ENCODE measurements at places on chromosomes 16 and 17.

DNA sequence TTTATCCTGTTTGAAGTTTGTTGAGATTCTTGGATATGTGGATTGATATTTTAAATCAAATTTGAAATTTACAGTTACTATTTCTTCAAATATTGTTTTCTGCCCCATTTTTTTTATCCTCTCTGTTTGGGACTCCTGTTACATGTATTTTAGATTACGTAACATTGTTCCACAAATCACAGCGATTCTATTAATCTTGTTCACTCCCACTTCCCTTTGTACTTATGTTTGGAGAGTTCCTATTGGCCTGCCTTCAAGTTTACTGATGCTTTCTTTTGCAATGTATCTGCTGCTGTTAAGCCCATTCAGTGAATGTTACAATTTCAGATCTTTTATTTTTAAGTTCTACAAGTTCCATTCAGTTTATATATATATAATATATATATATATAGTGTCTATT is 288.3 kb upstream of the TNRC6C start:
- DNase-seq, result no peak

DNA sequence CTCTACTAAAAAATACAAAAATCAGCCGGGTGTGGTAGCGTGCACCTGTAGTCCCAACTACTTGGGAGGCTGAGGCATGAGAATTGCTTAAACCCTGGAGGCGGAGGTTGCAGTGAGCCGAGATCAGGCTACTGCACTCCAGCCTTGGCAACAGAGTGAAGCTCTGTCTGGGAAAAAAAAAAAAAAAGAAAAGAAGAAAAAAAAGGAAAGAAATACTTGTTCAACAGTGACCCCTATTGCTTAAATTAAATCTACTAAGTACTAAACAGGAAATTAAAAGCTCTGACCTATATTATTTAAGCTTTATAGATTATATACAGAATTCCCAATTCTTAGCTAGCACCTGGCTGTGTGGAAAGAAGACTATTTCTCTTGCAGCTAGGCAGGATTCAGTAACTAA is 48.9 kb downstream of the FBXL20 start:
- peak; percentile 39 for DNase-seq

DNA sequence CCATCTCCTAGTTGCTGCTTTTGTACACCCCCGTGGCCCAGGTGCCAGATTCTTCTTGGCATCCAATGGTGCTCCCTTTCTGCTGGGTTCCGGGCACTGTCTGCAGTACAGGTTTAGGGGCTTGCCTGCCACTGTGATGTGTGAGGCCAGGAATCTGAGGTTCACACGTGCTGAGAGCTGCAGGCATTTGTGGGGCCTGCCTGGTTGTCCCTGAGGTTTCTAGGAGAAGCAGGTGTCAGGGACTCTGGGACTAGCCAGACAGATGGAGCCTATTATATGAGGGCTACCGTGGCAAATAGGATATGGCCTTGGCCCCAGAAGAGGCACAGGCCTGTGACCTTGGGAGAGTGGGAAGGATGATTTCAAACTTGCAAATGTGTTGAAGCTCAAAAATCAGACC is 29.3 kb downstream of the NDEL1 start:
- no peak for DNase-seq

GRCh38 chr16:85192238-85193114 is 80.2 kb upstream of the CIBAR2 start:
- DNase-seq, result no peak

- no peak for DNase-seq
Measured at GRCh38 chr17:39533891-39534290, 72.6 kb downstream of the CDK12 start.

DNA sequence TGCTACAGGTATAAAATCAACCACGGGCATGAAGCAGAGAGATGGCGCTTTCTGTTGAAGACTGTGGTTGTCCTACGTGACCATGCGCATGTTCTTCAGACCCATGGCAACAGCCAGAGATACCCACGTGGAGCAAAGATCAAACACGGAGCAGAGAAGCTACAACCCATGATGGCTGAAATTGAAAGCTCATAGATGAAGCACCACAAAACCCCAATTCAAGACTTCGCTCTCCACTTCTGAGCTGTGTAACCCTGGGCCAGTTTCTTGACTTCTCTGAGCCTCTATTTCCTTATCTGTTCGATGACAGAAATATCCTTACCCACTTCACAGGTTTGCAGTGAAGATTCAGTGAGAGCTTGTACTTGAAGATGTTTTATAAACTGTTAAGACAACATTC is 49.6 kb downstream of the C16orf95 start:
- DNase-seq, result no peak

DNA sequence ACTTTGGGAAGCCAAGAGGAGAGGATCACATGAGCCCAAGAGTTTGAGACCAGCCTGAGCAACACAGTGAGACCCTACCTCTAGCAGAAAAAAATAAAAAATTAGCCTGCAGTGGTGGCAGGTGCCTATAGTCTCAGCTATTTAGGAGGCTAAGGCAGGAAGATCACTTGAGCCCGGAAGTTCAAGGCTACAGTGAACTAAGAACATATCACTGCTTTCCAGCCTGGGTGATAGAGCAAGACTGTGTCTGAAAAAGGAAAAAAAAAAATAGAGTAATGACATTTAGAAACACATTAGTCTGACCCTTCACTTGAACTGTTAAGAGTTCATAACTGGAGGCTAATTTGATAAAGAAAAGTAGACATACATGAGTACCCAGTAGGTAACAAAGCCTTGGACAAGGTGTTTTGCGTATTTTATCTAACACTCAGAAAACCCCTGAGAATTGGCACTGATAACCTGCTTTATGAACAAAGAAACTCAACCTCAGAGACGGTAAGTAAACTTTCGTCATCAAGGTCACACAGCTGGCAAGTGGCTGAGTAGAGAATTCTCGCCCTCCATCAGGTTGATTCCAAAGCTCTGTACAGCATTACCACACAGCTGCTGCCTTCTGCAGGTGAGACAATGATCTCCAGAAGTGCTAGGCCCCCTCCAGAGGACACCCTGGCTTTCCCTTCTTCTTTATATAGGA is 101.1 kb downstream of the SMG6 start:
- no peak for DNase-seq

DNA sequence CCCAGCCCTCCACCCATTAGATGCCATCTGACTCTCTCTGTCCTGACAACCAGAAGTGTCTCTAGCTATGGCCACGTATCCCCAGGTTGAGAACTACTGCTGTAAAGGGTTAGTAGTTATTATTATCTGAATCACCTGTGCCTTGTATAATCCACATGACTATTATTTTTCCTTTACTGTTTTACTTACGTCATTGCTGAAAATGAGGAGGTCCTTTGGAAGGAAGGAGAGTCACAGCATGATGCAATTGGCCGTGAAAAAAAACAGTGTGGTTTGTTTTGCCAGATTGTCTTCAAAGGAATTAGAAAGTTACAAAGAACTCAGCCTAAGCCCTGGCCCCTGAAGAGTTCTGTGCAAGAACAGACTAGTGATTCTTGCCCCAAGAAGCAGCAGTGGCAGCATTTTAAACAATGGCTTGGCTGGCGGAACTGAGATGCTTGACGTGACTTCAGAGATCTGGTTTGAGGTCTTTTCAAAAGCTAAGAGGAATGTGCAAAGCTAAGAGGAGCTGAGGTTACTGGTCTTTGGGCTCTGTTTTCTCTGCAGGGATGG is 413.3 kb upstream of the EEF2KMT start:
- no peak for DNase-seq

Data from renal cortical epithelial cell (primary cell).